ENCODE measurements at places on chromosomes 11 and 22.

DNA sequence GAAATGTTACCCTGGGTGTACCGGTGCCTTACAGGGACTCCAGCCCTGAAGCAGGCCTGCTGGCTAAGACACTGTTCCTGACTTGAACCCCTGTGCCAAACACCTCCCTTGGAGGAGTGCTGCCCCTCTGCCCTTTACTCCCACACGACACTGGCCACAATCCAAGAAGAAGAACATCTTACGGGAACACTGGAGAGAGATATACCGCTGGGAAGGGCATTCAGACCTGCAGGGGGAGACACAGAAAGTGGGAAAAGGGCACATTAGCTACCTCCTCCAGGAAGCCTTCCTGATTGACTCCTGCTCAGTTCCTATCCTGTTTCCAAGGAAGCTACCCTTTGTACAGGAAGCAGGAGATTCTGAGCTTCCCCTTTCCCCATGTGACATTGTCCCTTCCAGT is 18.7 kb downstream of the TMPRSS13 start:
- DNase-seq: no peak

- no peak for DNase-seq
These were observed 149.8 kb upstream of the THY1 start for GRCh38 chr11:119572481-119573424.

- no peak for DNase-seq
These were observed 2.3 kb downstream of the STT3A start for GRCh38 chr11:125594958-125595357.

DNA sequence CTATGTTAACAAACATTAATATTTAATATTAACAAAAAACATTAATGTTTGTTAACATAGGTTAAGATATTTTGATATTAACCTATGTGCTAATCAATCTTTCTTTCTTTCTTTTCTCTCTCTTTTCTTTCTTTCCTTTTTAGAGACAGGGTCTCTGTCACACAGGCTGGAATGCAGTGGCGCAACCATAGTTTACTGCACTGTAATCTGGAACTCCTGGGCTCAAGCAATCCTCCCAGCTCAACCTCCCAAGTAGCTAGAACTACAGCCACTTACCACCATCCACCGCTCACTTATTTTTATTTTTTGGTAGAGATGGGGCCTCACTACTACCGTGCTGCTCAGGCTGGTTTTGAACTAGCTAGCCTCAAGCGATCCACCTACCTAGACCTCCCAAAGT is 13.2 kb downstream of the SIK3 start:
- no peak for DNase-seq

GRCh38 chr11:17161515-17161914 is 46.3 kb downstream of the PIK3C2A start:
- DNase-seq: no peak
